ENCODE measurements at places on chromosomes 7 and 10.

GRCh38 chr7:92421676-92422435 is 25.4 kb upstream of the GATAD1 start:
- no peak for DNase-seq

DNA sequence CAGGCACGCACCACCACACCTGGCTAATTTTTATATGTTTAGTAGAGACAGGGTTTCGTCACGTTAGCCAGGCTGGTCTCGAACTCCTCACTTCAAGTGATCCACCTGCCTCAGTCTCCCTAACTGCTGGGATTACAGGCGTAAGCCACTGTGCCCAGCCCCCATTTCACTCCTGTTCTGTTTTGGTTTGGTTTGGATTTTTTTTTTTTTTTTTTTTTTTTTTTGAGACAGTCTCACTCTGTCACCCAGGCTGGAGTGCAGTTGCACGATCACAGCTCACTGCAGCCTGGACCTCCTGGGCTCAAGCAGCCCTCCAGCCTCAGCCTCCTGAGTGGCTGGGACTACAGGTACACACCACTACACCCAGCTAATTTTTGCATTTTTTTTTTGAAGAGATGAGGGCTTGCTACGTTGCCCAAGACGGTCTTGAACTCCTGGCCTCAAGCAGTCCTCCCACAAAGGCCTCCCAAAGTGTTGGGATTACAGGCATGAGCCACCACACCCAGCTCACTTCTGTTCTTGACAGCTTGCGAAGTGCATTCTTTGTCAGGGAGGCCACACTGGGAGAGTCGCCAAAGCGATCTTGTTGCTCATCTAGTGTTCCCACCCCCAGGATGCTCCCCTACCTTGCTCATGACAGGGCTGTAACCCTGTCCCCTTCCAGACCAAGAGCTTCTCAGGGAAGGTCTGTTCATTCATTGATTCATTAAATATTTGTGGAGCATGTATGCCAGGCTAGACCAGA is 229.1 kb downstream of the CUX1 start:
- peak; percentile 34 for DNase-seq

DNA sequence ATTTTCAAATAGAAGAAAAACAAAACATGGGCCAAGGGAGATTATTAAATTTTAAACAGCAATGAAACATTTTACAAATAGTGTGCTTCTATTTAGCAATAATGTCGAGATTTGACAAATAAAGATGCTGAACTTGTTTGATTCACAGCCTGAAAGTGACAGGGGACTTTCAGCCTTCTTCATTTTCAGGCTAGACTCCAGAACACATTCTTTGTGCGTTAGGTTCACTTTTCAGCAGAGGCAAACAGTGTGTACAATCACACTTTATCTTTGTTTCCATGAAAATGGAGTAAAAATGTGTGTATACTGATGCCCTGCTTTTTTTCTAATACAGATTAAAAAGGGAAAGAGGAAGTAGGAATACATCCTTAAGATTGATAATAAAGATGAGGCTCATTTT is 35.6 kb downstream of the FAM171A1 start:
- peak; percentile 28 for DNase-seq

GRCh38 chr7:66741-67140 is 125.6 kb upstream of the FAM20C start:
- no peak for DNase-seq

DNA sequence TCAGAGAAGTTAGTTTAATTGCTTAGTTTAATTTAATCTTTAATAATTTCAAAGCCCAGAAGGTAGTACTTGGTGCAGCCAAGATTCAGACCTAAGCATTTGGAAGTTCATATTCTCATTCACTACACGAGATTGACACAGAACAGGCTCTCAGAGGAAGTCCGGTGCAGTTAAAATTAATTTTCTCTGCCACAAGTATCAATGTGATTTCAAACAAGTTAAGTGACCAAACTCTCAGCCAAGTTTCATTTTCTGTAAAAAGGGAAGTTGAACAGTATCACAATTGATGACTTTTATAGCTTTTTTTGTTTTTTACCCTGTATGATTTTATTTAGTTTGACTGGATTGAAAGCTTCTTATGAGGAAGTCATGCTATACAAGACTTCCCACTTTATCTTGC is 1494.9 kb upstream of the LRRTM3 start:
- DNase-seq, result no peak

DNA sequence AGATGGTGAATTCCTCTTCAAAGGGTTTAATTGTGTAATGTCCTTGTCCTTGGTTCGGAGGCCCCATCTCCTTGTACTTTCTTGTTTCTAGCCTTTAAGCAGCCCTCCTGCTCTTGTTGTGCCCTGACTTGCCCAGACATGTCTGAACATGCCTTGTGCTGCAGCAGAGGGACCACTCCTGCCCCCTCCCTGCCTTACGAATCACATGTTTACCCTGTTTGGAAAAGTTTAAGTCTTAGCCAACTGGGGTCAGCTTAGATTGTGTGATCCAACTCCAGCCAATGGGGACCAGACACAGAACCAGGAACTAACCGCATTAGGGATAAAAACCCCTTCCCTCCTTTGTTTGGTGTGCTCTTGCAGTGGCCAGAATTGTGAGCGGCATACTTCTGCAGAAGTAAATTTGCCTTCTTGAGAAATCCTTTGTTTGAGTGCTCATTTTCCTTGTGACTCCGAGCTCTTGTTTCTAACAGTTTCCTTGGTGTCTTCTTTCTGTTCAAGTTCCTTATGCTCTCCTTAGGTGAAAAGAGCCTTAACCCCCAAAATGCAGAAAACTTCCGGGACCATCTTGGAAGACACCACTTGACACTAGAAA is 29.4 kb downstream of the CLRN3 start:
- DNase-seq, result peak; percentile 10

DNA sequence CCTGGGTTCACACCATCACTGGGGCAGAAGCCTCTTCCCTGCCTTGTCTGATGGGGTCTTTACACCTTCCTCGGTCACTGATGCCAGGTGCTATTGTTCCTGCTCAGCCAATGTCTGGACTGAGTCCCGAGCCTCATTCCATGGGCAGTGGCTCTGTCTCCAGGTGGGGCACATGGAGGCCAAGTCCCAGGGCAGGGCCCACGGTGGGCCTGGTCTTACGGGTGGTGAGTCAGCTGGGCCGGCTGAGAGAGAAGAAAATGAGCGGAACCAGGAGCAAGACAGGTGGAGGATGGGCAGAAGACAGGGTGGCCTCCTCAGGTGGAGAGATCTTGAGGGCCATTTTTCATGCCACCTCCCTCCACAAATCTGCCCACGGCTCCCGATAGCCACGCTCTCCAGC is 131.7 kb upstream of the FAM20C start:
- no peak for DNase-seq

DNA sequence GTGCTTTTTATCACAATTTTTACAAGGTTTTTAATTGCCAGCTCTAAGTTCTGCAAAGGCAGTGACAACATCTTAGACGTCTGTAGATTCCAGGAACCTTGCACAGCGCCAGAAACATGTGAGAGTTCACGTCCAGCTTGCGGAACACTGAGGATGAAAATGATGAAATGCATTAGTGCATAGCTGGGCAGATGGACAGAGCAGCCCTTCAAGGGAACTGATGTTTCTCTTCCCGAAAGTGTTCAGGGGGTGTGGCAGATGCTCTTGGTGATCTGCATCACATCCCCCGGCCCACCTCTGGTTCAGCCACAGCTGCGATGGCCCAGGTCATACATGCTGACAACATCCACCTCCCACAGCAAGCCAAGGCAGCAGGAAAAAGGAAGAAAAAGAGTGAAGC is 40.9 kb downstream of the ITIH5 start:
- DNase-seq, result no peak

DNA sequence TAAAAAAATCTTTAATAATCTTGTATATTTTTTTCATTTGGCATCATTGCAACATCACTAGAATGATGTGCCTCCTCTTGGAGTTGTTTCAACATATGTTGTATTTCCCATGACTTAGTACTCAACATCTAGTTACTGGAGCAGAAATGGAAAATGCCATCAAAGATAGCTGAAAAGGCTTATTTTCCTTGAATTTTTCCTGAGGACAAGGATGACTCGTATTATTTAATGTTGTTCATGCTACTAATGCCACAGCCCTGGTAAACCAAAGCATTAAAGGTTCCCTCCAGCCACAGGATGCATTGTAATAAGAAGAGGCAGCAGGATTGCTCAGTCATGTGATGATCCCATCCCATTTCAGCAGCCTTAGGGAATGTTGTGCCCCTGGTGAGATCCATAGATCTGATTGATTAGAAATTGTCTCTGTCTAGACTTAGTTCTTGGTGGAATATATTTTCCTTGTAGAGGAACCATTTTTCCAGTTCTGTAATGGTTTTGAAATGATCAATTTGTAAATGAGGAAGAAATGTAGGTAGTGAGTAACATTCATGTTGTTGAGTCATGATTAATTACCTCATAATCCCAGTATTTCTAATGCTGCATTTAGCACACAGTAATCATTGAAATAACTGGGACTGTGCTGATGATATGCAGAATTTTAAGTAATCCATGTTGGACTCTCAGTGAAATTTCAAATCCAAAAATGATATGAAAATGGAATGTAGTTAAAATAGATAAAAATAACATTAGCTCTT is 91.3 kb upstream of the SMIM30 start:
- peak; percentile 39 for DNase-seq

DNA sequence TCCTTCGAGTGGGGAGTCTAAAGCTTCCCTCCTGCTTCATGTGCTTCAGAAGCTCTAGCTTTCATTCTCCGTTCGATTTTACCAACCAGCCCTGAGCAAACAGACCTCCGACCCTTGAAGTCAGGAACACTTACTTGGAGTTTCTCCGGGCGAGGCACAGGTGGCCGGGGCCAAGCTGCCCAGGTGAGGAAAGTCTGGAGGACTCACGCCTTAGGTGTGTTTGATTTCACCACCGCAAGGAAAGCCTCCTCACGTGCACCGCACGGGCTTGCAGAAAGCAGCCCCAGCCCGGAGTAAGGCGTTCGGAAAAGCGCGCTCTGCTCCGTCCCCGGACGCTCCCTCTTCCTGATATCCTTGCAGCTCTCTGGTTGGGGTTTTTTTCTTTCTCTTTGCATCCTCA is 30.1 kb upstream of the CNPY1 start:
- no peak for DNase-seq

- DNase-seq, result no peak
Measured at GRCh38 chr7:86222806-86223205, 420.9 kb upstream of the GRM3 start.

DNA sequence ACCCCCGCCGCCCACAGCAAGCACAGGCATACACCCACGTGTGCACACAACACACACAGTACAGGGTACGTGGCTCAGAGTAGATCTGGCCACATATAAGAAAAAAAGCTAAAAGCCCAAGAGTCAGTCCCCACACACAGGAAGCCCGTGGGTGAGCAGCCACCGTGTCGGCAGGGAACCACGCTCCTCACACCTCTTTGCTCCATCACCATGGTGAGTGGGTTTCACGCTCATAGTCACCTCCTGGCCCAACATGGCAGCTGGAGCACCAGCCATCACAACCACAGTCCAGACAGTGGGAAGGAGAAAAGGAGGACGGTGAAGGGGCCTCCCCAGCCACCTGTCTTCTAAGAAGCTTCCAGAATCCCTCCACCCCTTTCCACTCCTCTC is 76.0 kb upstream of the PDGFA start:
- DNase-seq, result no peak

GRCh38 chr10:97564776-97565175 is 7.8 kb upstream of the ANKRD2 start:
- DNase-seq, result peak; percentile 33

DNA sequence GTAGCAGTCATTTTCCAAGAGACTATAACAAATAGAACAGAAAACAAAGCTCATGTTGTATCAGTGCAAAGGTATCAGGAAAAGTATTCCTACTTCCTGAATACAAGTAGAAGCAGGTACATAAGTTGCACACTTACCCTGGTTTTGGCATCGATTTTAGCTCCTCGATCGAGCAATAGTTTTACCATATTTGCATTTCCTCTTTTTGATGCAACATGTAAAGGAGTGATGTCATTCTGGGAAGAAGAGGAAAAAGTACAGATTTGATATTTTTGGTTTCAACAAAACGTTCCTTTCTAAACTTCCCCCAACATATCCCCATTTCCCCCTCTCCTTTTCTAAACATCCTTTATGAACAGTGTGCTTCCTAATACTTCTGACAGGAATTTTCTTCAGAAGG is 155.1 kb downstream of the ANK3 start:
- DNase-seq, result no peak

DNA sequence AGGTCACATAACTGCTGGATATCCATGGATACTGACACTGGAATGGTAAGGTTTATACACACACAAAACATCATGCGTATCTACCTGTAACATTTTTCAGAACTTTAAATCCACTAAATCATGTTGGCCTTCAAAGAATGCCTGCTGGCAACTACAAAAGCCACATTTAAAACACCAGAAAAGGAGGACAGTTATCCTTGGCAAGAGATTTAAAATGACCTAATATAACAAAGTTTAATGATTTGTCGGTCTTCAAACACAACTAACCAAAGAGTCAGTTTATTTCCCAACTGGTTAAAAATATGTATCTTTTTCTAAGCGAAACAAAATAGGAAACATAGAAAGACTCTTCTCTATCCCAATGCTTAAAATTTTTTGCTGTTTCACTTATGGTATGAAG is 24.0 kb downstream of the WAPL start:
- DNase-seq, result peak; percentile 16

GRCh38 chr10:47384148-47384921 is at the start of gene ZNF488:
Gene ZNF488 (minus strand): TSS chr10:47384293. CDS start chr10:47368829, 15,464 bp downstream.
- peak; percentile 74 for DNase-seq

DNA sequence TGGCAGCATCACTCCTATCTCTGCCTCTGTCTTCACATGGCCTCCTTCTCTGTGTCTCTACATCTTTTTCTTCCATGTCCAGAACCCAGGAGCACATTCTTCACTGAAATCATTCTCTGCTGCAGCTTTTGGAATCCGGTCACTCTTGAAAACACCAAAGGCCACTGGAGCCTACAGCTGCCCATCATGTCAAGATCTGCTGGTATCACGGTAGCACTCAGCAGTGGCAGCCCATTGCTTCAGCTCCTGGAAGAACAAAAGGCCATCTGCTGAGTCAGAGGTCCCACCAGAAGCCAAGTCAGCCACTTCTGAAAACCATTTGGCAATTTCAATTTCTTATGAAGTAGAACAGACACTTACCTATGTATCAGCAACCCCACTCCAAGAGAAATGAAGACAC is 6.1 kb upstream of the PCBD1 start:
- no peak for DNase-seq

DNA sequence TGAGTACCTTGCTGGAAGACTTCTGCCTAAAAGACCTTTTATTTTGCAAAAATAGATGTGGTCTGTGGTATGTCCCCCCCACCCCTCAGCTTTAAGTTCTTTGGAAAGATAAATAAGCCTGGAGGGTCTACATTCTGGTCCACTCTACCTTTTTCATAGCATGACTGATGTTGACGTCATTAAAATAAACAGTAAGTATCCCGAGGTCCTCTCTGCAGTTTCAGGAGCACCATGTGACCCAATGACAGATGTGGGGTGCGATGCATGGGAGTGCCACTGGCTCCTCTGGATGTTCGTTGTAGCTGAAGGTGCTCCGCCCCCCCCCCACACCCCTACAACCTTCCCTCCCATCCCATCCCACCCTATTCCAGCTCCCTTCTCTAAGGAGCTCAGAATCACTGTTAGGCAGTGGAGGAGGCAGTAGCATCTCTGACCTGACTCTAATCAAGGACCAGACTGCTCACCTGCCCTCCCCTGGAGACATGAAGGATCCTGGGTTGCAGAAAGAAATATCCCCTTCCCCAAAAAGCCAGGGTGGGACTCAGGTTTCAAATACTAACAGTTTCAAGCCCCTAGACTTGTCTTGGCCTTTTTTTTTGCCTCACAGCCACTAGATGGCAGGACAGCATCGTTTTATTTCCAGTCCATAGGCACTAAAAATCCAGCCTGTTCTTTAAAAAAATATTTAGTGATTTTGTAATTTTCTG is 25.1 kb downstream of the CASP7 start:
- DNase-seq, result peak; percentile 61

GRCh38 chr7:116298576-116298975 is 88.2 kb downstream of the TES start:
- DNase-seq, result no peak

Measured in iris pigment epithelial cell (primary cell).